Activated T-cell treated with anti-CD3 and anti-CD28 coated beads for 48 hours (primary cell): ENCODE measurements at places on chromosomes 13 and 19.

DNA sequence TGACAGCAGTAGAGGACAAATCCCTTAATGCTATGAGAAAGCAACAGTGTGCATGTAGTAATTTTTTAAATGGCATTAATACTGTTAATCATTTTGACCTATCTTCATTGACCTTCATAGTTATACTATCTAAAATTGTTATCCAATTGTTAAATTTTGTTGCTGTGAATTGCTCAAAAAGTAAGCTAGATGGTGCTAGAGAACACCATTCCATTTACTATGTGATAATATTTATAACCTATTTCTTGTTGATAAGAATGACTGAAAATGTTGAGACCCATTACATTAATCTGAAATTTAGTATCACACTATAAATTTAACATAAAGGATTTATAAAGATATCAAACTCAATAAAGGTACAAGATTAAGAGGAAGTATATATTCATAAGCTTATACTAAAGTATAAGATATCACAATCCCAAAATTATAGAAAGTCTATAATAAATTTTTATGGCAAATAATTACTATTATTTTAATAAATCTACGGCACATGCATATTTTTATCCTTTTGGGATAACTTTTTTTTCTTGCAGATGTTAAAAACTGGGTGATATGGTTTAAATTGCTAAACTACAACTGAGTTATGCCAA, 1573.3 kb downstream of the PCDH9 start:
- DNase-seq = no peak

DNA sequence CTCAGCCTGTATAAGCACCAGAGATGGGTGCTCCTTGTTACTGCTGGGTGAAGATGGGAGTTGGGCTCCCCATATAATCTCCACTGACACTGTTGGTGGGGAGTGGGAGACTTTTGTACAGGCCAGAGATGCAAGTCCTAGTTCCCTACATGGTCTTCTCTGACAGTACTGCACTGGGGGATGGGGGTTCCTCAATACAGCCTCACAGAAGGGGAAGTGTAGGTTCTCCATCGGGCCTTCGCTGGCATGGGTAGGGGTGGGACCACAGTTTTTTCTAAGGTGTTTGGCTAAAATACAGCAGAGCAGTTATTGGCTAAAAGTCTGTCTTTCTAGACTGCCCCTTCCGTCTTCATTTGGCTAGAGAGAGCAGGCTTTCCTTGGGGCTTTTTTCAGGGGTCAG, 167.2 kb upstream of the SERP2 start:
- no peak for DNase-seq

GRCh38 chr13:35771898-35772297, 295.4 kb upstream of the MAB21L1 start:
- DNase-seq = no peak

DNA sequence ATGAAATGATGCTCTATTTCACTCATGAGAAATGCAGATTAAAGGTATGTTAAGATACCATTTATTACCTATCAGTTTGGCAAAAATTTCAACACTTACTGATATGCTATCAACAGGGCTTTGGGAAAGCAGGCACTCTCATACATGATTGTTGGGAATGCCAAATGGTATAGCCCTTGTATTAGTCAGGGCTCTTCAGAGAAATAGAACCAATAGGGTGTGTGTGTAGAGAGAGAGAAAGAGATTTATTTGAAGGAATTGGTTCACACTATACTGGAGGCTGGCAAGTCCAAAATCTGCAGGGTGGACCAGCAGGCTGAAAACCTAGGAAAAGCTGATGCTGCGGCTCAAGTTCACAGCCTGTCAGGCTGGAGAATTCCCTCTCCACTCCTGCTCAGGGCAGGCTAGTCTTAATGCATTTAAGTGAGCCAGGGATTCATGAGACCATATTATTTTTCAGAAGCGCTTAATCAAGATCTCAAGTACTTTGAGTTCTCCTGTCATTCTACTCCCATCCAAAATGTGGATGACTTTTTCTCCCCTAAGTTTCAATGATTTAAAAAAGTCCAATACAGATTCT, 72.4 kb downstream of the NHLRC3 start:
- no peak for DNase-seq

DNA sequence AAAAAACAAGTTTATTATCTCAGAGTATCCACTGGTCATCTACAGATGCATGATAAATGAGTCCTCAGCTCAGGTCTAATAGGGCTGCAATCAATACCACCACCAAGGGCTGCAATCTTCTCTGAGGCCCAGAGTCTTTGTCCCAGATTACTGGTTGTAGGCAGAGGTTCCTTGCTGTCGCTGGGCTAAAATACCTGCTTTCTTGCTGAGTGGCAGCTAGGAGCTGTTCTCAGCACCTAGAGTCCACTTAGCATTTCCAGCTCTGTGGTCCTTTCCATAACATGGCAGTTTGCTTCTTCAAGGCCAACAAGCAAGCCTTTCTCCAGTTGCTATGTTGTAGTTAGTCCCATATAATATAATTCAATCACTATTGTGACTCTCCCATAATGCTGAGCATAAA, 351.3 kb downstream of the SLITRK1 start:
- DNase-seq = no peak

DNA sequence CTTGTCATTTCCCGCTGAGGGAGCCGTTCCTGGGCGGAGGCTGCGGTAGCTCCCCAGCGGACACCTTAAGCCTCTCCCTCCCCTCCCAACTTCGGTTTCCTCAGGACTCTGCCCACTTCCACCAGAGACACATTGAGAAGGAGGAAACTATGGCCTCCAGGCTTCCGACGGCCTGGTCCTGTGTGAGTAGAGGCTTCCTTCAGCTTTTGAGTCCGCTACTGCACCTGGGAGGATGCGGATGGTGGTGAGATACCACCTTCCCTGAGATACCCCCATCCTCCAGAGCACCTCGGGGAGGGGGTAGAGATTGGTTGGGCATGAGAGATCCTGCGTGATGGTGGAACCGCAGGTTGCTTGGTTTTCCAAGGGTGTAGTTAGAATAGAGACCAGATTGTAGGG, 955 bp downstream of the ZNF274 start:
- DNase-seq = no peak
